ENCODE measurements at places on chromosomes 3 and 15.

DNA sequence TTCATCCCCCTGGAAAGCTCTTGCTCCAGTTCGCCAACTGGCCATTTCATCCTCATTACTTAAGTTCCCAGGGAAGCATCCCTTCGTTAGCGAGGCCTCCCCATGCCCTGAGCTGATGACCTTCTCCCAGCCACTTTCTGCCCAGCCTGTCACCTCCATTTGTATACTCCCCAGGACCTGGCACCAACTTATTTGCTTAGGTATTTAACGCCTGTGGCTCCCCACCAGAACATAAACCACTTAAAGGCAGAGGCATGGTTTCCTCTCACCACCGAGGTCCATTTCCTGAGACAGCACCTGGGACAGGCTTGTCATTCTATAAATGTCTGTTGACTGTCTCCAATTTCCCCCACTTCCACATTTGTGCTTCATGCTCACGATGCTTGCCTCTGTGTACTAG lies 189.0 kb downstream of the ZNF621 start:
- DNase-seq = no peak

DNA sequence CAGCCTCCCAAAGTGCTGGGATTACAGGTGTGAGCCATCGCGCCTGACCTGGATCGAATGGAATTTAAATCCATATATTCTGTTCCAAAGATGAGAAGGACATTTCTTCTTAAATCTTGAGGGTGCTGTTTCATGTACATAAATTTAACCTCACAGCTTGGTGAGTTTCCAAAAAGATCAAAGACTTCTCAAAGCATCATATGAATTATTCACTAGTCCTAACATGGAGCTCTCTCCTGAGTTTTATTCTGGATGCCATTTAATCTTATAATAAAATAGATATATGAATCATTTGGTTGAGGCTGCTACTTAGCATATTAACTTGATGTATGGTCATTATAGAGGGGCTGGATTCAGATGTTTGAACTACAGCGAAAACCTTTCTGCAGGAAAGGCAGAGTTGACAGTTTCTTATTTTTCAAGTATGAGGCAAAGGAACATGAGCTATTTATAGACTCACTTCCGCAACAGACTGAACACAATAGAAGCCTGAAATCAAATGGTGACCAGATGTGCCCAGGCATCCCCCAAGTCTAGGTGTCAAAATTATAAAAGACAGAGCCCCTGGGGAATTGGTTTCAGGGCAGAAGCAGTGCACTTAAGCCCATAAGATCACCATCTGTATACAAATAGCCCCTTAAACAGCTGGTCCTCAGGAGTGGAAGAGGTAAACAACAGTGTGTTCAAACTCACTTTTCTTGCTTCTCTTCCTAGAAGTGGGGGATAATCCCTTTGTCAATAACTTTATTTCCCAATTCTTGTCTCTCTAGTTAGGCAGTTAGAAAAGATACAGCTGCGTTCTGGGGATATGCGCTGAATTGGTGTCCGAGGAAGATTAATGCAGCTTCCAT lies 29.7 kb downstream of the STARD9 start:
- no peak for DNase-seq

- no peak for DNase-seq
These were observed 69.8 kb downstream of the CHRNA7 start for GRCh38 chr15:32099956-32100684.

- no peak for DNase-seq
These were observed 3.0 kb downstream of the CHRNA7 start for GRCh38 chr15:32033186-32033890.

GRCh38 chr15:82039871-82040270 lies 5.9 kb downstream of the MEX3B start:
- no peak for DNase-seq

GRCh38 chr3:181279239-181279565 lies 289.7 kb upstream of the DNAJC19 start:
- no peak for DNase-seq

- DNase-seq = no peak
These were observed 56.9 kb upstream of the FLNB start for GRCh38 chr3:57951066-57951882.

DNA sequence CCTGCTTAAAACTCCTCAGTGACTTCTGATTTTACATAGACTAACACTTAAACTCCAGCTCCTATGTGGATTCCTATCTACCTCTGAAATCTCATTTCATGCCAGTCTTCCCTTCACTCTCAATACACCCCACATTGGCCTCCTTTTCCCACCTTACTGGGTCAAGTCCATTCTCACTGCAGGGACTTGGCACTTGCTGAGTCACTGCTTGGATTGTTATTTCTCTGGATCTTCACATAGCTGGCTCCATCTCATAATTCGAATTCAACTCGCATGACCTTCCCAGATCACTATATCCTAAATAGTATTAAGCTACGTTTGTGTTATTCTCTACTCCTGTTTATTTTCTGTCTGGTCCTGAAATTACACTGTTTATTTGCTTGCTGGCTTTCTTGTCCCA lies 59.6 kb upstream of the FRMD4B start:
- DNase-seq = no peak

- DNase-seq = no peak
These were observed 2.3 kb downstream of the TPM1 start for GRCh38 chr15:63044645-63045464.

GRCh38 chr15:91664224-91664836 lies 189.2 kb upstream of the SLCO3A1 start:
- no peak for DNase-seq

DNA sequence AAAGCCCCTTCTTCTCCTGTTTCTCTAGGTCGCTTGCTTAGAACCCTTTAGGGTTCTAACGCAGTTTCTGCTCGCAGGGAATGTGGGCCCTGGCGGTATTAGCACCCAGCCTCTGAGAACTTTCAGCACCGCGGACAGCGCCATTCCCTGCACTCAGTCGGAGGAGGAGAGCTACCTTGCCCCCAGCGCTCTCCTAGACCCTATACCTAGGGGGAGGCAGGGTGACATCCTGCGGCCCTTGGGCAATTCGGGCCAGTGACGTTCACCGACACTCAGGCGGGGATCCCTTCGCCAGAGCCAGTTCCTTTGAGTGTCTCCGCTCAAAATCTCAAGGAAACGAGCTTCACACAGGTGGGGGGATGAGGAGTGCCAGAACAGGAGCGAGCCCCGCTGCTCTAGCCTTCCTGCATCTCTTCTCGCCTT lies 1.3 kb downstream of the SLC7A14 start:
- no peak for DNase-seq

- DNase-seq = no peak
These were observed 123.1 kb downstream of the DMXL2 start for GRCh38 chr15:51499379-51499976.

DNA sequence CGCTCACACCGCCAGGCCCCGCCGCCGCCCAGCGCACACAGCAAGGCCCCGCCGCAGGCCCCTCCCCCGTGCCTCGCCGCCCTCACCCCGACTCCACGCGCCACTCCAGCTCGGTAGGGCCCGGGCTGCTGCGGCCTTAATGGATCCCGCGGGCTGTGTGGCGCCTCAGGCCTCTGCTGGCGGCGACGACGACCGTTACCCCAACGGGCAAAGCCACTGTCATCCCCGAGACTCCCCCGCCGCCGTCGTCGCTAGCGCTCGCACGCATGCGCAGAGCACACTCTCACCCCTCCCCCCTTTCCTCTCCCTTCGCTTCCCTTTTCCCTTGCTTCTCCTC lies at the start of gene MSL2:
TSS of gene MSL2 (minus strand) at position 272 of the 337 bp plus-strand sequence. CDS start 1,222 bp downstream, outside the sequence.
- DNase-seq = no peak

GRCh38 chr3:144380849-144381248 lies 409.2 kb downstream of the DIPK2A start:
- no peak for DNase-seq

DNA sequence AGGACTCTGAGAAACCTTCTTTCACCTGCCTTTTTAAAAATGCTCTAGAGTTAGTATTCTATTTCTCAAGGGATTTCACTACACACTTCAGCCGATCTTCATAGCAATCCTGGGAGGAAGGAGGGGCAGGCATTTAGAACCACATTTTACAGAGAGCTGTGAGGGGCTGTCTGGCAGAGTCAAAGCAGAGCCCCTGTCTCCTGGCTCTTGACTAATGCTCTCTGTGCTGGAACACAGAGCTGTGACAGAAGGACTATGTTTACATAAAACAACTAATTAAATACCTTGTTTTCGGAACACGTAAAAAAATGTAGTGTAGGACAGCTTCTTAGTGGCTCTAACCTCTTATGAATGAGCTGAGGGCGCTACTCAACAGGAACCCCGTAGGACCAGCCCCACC lies 7.6 kb upstream of the SPTBN5 start:
- no peak for DNase-seq

- DNase-seq = no peak
These were observed 7.9 kb downstream of the FOXL2 start for GRCh38 chr3:138938877-138939560.

DNA sequence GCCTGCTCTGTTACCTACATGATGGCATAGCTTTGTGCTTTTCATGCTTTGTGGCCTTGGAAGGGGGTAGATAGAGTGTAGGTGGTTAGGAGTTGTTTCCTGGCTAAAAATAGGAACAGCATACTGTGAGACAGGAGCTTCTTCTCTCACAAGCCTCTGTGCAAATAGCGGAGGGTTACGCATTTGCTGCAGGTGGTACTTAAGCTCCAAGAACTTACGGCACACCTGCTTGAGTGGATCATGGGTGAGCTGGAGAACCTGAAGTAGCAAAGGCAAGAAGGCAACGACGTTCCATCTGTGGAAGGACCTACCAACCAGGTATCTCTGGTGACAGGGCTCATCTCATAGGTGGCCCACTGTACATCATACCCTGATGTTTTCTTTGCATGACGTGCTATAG lies 66.0 kb downstream of the ST6GAL1 start:
- no peak for DNase-seq

DNA sequence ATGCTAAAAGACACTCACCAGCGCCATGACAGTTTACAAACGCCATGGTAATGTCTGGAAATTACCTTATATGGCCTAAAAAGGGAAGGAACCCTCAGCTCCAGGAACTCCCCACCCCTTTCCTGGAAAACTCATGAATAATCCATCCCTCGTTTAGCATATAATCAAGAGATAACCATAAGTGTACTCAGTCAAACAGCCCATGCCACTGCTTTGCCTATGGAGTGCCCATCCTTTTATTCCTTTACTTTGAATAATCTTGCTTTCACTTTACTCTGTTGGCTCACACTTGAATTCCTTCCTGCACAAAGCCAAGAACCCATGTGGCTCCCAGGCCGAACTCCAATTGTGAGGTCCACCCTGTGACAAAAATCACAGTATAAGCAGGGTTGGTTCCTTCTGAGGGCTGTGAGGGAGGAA lies 19.1 kb upstream of the FSTL1 start:
- DNase-seq = no peak

- DNase-seq = no peak
These were observed 41.7 kb downstream of the APH1B start for GRCh38 chr15:63319065-63319464.

GRCh38 chr15:52540374-52541012 lies 11.8 kb upstream of the MYO5A start:
- DNase-seq = no peak

DNA sequence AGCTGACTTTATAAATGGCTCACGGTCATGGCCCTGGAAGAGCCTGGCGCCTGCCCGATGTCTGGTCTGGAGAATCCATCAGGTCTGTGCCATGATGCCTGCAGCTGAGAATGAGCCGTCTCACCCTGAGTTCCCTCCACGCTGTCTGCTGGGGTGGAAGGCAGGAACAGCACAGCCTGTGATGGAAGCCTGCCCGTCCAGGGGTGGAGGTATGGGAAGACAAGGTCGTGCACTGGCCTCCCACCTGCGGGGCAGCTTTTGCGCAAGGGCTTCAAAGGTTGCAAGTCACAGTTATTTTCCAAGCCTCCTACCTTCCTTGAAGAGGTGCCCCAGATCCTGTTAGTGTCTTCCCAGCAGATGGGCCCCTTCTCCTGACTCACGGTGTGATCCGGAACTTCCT lies 275.5 kb downstream of the FAM43A start:
- DNase-seq = no peak

GRCh38 chr3:72426618-72427397 lies 421.4 kb downstream of the SHQ1 start:
- no peak for DNase-seq

DNA sequence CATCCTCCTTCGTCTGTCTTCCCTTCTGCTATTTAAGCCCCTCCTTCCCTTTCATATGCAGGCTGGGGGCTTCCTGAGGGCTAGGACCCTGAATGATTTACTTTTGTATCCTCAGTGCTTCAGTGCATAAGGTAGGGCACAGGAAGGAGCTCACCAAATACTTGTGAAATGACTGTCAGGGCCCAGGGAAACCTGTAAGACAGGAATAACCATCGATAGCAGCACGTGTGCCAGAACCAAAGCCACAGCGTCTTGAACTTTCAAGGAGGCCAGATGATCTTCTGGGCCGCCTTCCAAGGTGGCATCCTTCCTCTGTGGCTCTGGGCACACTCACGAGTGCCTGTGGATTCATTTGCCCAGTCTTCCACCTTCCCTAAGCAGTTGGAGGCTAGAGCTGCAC lies 3.9 kb downstream of the TMED3 start:
- no peak for DNase-seq

- no peak for DNase-seq
These were observed 67.4 kb downstream of the IMPG2 start for GRCh38 chr3:101252945-101253344.

DNA sequence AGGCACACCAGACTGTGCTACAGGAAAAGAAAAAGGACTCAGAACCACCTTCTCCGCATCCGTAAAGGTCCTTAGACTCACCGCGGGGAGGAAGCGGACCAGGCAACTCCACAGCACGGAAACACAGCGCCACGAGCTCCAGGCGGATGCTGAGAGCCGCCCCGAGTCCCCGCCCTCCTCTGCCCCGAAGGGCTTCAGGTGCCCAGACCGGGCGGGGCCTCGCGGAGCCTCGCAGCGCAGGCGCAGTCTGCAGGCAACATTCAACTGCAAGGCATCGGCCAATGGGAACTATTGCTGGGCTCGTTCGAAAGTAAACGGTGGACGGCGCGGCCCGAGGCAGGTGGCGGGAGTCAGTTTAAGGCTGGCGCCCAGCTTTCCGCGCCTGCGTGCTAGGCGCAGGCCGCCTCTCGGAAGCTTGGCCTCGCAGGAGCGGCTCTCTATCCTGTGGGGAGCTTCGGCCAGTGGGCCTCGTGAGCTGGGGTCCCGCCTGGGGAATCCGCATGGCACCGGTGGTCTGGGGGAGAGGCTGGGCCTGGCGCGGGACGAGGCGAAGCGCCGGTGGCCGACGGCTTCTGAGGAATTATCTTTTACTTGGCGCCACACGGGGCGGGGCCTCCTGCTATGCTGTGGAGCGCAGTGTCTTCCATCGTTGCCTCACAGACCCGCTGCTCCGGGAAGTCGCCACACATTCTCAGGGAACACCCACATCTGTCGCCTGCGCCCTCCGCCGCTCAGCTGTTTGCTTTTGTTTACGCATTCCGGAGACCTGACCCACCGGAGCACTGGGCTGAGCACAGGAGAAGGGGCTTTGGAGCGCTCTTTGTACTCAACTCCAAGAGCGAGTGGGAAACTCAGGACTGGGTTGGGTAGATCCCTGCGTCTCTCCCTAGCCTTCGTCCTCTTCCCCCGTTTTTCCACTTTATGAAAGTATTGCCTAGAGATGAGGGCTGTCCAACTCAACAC lies at the start of gene TRIM59:
TSS of gene TRIM59 (minus strand) at position 151 of the 963 bp plus-strand sequence. CDS start 10,603 bp downstream, outside the sequence.
- DNase-seq = peak; percentile 94

DNA sequence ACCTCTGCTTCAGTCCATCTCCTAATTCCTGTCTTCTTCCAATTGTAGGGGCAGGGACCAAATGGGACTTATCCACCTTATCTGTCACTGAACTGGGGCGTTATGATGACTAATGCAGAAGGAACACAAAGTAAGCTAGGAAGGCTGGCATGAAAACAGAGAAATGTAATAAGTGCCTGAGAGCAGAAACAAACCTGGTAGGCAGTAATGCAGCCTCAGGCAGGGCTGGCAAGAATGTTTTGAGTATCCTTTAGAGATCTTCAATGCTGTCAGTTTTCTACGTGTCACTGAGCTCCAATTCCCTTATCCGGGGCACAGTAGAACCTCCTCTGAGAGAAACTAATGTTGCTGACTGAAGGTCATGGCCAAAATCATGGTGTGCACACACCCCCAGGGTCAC lies 246.2 kb upstream of the TBL1XR1 start:
- DNase-seq = no peak
